ENCODE measurements at places on chromosomes 12 and 14. TPM values are rescaled to one million over a fixed set of nuclear protein-coding genes. Genes with fewer than 3 reads are reported as not detected.

Gene LRTM2
- not detected for total RNA-seq

Gene ATL1
- 4.8 TPM for total RNA-seq

Gene SMOC1
- total RNA-seq, result 15.6 TPM

Gene CCDC196
- total RNA-seq, result not detected

Gene IL23A
- 0.41 TPM for total RNA-seq

Gene PPFIA2
- not detected for total RNA-seq

Gene SLC15A4
- total RNA-seq, result 21.2 TPM

Gene KIF5A
- 0.24 TPM for total RNA-seq

Gene PKP2
- 2.1 TPM for total RNA-seq

Gene GYS2
- not detected for total RNA-seq

Gene GPR132
- 0.51 TPM for total RNA-seq

Gene RASAL1
- total RNA-seq, result 0.28 TPM

Gene CIROP
- total RNA-seq, result not detected

Gene MYO1H
- not detected for total RNA-seq

Gene POTEG
- total RNA-seq, result not detected

Gene PTGER2
- 1.5 TPM for total RNA-seq

Gene CHGA
- 2.1 TPM for total RNA-seq

Gene VDR
- 3.3 TPM for total RNA-seq

Gene ITGB7
- total RNA-seq, result 0.56 TPM

Gene SETD1B
- total RNA-seq, result 14.5 TPM

Gene PRICKLE1
- 1.1 TPM for total RNA-seq

Gene STXBP6
- 2.2 TPM for total RNA-seq
